ENCODE measurements at places on chromosomes 12 and 14.

DNA sequence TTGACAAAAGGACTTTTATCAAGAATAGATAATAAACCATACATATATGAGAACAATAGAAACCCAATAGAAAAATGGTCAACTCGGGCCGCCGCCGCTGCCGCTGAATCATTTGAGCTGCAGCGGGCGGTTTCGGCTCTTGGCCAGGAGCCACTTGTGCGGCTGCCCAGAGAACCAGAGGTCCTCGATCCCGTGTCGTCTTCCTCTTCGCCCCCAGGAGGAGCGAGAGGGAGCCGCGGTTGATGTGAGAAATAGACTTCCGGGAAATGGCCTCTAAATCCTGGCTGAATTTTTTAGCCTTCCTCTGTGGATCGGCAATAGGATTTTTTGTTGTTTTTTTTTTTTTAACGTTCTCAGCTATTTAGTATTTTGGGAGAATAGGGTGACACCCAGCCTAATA is 44.8 kb downstream of the CPSF6 start:
- DNase-seq: peak; percentile 74

GRCh38 chr12:103799857-103800771 is 40.9 kb downstream of the NT5DC3 start:
- peak; percentile 75 for DNase-seq

DNA sequence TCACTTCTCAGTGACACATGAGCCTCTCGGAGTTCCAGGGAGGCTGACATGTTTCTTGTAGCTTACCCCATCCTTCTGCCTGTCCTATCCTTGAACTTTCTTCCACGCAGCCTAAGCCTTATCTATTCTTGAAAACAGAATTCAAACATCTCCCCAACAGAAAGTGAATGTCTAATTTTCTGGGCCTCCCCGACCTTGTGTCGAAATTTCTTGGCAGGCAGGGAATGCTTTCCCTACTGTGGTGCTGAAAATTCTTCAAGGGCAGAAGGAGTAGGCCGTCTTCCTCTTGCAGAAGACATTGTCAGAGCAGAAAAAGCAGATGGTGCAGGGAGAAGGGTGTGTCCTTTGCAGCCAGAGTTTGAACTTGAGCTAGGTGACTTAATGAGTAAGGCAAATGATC is 63.0 kb upstream of the TCL1B start:
- DNase-seq: no peak

- no peak for DNase-seq
Observed at GRCh38 chr12:132206046-132206434, 61.8 kb downstream of the NOC4L start.

DNA sequence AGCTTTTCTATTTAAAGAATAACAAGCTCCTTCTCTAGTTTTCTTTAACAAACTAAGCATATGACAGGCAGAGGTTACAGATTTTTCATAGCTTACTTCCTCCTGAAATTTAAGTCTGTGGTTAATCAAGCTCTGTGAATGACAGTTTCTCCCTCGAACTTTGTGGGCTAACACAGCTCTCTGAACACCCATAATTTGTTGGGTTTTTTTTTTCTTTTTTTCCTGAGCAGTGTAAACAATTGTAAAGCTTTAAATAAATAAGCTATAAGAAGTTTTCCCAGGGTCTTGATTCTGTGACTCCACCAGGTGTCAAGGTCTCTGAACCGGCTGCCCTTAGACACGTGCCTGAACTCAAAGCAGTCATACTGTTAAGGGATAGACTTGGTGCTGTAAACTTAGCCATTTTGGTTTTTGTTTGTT is 128.1 kb upstream of the AMIGO2 start:
- no peak for DNase-seq

DNA sequence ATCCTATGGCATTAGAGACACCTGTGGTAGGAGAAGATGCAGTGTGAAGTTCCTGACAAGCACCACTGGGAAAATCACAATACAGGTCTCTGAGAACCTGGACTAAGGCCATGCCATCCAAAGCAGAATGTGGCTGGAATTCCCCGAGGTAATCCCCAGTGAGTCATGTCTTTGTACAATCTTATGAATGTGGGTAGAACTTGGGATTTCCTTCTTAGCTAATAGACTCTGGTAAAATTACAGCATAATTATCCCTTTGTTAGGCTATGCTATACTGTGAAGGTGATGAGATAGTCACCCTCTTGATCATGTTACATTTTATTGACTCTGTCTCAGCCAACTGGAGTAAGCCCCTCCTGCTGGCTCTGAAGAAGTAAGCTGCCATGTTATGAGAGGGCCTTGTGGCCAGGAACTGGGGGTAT is 224.3 kb upstream of the DCN start:
- no peak for DNase-seq

DNA sequence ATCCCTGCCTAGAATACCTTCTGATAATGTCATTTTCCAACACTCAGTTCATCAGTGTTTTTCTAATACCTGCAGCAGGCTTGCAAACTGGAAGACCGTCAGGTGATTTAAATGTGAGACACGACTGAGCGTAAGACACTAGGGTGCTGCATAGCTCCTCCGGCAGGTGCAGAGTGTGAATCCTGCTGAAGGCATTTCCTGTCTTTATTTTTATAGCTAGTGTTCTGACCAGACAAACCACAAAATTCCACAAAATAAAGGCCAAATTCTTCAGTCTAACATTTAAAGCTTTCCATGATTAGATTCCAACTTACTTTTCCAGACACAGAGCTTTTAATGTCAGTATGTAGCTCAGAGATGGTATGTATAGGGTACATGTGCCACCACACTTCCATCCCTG is 70.7 kb downstream of the BBS10 start:
- DNase-seq: no peak

DNA sequence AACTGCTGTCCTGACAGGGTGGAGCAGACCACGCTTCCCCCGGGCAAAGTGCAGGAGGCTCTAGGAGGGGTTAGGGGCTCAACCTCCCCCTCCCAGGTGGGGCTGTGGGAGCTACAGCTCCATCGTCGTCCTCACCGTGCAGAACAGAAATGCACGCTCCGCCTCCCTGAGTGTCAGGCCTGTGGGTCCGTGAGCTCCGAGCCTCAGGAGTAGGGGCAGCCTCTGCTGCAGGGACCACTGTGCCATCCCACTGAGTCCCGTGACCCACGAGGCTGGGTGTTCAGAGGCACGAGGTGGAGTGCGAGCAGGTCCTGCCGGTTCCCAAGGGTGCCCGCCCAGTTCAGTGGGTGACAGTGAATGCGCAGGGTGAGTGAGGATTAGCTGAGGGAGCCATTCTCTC is 48.6 kb downstream of the CACNA1C start:
- no peak for DNase-seq

- DNase-seq: no peak
Observed at GRCh38 chr14:64826333-64826732, 53.4 kb downstream of the SPTB start.

All from dorsolateral prefrontal cortex (tissue), 122 donors.